Endodermal cell (in vitro differentiated cells): ENCODE measurements at places on chromosomes 7 and 10.

- no peak for DNase-seq
Measured at GRCh38 chr7:151724920-151725584, 151.9 kb downstream of the PRKAG2 start.

DNA sequence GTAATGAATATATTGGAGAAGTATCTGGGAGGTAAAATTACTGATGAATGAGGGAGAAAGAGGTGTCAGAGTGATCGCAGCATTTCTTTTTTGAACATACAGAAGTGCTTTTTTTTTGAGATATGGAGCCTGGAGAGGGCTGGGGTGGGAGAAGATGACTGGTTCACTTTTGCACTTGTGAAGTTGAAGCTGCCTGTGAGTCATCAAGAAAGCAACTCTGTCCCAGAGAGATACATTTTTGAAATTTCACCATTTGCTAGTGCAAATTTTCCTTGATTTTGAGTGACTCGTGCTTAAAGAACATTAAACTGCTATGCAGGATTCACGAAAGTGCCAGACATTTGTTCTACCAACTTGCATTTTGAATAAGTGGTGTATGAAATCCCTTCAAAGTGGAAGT is 81.8 kb downstream of the ADRA2A start:
- DNase-seq: no peak

GRCh38 chr7:122746948-122747347 is 44.2 kb upstream of the RNF148 start:
- no peak for DNase-seq

GRCh38 chr7:130473876-130474275 is 18.0 kb upstream of the MEST start:
- no peak for DNase-seq

- no peak for DNase-seq
Measured at GRCh38 chr7:47461161-47461560, 120.8 kb downstream of the TNS3 start.

DNA sequence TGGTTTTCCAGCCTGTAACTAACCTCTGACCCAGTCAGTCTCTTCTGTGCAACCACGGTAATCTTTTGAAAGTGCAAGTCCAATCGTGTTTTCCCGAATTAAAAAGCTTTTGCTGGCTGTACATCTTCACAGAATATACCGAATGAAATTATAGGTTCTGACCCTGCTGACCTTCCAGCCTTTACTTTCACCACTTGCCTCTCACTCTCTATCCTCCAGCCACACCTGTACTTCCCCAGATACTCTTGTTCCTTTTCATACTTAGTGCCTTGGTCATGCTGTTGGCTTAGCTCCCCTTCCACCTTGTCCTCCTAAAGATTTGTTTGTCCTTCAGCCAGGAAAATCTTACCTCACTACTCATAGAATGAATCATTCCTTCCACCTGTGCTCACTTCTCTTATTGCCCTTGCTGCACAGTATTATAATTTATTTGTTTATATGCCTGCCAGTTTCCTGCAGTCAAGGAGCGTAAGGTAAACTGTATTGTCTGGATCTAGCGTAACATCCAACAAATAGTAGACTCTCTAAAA is 2.3 kb upstream of the PNPLA8 start:
- no peak for DNase-seq

- no peak for DNase-seq
Measured at GRCh38 chr10:86360657-86361056, 5.9 kb downstream of the GRID1 start.

DNA sequence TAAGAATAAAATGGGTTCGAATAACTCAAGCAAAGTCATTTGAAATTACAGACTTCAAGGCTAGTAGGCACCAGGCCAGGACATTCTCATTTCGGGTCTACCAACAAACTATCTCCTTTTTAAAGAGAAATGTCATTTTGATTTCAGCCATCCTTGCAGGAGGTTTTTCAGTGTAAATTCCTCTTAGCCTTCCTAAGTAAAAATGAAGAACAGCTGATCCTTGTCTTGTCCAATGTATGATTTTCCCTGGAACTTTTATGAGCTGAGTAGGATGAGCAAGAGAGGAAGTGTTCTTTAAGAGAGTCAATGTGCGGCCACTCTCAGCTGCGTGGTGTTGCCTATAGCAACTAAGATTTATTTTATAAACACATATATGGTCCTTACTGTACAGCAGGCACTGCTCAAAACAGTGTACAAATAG is 110.1 kb downstream of the PLCE1 start:
- DNase-seq: no peak

DNA sequence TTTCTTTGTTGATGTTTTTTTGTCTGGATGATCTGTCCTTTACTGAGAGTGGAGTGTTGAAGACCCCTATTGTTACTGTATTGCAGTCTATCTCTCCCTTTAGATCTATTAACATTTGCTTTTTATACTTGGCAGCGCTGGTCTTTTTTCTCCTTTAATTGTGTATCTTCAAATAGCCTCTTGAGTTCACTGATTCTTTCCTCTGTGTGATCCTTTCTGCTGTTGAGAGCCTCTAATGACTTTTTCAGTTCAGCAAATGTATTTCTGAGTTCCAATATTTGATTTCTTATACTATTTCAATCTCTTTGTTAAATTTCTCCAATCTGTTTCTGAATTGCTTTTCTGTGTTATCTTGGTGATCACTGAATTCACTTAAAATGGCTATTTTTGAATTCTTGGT is 15.4 kb downstream of the R3HCC1L start:
- DNase-seq: no peak

GRCh38 chr10:15439341-15439842 is 68.3 kb upstream of the FAM171A1 start:
- DNase-seq: peak; percentile 78

DNA sequence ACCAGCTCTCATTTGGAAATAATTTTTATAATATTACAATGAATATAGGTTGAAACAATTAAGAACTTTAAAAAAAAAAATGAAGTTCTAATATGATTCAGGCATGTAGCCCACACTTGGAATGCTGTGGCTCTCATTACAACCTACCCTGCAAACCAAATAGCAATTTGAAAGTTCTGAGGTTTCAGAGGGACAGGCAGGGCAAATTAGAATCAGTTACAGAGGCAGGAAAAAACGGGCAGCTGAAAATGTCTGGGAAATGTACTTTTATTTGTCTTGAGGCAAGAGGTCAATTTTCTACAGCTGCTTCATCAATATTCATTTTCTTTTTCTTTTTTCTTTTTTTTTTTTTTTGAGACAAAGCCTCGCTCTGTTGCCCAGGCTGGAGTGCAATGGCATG is 95.3 kb downstream of the PIP4K2A start:
- no peak for DNase-seq

GRCh38 chr7:45624392-45624760 is 50.2 kb downstream of the ADCY1 start:
- no peak for DNase-seq

GRCh38 chr10:13526948-13527863 is 1.6 kb downstream of the BEND7 start:
- DNase-seq: no peak

DNA sequence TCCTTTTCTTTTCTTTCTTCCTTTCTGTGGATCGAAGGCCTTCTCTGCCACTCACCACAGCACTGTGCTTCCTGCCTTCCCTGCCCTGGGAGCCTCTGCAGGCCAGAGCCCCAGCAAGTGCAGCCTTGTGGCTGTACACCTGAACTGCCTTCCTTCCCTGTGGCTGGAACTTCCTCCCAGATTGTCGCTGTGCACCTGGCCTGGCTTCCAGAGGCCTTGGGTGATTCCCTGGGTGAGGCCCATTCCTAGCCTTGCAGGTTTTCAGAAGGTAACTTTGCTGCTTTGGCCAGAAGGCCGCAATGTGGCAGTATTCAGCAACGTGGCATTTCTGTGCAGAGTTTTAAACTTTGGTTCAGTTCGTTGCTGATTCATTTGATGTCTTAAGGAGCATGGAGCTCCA is 50.1 kb upstream of the RASGEF1A start:
- no peak for DNase-seq

DNA sequence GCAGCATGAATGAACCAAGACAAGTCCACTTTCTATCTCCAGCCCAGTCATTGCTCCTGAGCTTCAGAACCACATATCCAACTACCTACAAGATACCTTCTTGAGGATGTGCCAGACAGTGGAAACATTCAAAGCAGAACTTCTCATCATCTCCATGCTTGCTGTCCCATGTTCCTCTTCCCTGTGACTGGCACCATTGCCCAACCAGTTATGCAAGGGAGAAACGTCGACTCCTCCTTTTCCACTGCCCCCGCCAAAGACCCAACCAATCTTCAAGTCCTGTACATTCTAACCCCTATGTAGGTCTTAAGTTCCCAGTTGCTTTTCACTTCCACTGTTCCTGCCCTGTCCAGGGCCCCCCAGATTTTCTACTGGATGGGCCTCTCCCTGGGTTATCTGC is 225.7 kb downstream of the RPS24 start:
- DNase-seq: no peak

- DNase-seq: no peak
Measured at GRCh38 chr10:84342584-84342983, 14.2 kb downstream of the CCSER2 start.

DNA sequence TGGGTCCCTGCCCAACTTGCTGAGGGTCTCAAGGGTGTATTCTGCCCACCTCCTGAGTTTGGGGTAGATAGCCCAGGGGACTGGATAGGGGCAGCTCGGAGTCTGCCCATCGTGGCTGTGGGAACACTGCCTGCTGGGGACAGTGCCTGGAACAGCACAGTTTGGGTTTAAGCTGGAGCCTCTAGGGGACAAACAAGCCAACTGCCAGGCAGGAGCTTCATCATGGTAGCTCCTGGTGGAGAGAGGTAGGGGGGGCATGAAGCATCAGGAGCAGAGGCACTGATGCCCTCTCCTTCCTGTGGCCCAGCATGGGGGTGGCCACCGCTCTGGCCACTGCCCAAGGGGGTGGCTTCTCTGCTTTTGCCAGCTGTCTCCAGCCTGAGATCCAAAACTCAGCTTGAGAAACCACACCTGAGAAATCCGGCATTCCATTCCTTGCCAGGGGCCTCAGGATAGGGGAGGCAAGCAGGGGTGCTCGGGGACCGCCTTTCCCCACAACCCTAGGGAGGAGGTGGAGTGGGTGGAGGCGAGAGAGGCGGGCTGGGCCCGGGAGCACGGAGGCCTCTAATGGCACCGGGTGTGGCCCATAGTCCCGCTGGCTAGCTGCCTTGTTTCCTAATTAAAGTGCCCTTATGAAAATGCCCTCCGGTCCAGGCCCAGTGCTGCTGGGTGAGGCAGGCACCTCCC is 47.6 kb downstream of the UNC5B start:
- DNase-seq: no peak

DNA sequence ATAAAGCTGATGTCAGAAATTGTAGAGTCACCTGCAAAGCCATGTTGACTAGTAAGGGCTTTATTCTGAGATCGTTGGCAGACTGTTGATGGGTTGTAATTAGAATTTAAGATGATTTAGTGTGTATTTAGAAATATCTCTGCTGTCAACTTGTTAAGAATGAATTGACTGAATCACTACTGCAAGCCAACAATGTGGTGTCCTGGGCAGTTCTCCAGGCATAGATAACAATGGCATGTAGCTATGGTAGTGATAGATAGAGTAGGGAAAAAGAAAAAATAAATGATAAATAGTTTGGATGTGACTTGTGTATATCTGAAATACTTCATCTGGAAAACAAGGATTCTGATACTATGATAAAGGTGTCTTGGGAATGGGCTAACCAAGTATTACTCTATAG is 640.2 kb downstream of the ARL4A start:
- DNase-seq: no peak

GRCh38 chr10:70575874-70576802 is 26.4 kb downstream of the PRF1 start:
- DNase-seq: no peak

DNA sequence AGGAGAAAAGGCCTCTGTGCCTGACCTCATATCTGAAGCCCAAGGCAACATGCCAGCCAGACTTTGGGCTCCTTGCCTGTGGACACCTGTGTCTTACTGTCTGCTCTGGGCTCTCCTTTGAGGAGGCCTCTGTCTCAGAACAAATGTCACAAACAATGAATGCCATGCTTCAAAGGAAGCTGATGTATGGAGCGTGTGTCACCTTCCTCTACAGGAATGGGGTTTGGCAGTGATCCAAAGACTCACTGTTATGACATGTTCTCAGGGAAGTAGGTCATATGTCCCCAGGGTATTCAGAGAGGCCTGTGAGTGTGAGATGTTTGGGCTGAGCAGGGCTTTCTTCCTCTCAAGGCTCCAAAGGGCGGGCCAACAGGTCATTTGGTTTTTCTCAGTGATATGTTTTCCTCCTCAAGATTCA is 38.4 kb downstream of the PTPRE start:
- no peak for DNase-seq

DNA sequence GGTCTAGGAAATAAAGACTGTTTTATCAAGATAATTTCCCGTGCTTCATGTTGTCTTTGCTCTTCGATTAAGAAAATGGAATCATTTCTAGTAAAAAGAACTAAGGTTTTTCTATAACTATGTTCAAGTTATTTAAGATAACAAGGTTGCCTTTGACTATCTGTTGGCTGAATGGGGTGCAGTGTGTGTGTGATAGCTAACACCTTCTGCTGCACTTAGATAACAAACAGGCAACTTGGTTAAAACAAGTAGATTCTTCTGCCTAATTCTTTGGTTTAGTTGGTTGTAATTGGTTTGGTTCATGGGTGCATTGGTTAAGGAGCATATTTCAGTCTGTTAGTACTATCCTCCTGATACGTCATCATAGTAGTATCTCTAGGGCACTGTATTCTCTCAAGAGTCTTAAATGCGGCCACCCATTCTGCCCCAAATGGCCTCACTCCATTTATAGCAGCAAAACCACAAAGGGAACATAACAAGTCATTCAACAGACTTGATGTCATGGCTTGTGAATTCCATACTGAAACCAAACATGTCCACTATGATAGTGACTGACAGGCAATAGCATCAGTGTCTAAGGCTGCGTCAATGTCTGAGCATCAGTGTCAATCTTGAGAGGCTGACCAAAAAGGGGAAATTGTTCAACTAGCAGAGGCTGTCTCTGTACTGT is 55.7 kb downstream of the CCDC3 start:
- DNase-seq: no peak

DNA sequence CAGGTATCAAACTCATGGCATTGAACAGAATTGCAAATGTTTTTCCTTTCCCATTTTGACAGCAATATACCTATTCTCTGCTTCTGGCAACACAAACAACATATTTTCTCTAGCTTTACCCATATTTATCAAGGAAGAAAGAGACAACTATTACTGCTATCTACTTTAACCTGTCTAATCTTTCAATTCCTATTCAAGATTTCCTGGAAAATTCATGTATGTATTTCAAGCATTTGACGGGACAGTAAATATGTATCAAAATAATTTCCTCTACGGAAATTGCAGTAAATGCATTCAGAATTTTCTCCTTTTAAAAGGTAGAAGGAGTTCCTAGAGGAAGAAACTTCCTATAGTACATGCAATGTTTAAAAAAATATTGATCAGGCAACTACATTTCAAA is 179.3 kb upstream of the LRRN3 start:
- DNase-seq: no peak

DNA sequence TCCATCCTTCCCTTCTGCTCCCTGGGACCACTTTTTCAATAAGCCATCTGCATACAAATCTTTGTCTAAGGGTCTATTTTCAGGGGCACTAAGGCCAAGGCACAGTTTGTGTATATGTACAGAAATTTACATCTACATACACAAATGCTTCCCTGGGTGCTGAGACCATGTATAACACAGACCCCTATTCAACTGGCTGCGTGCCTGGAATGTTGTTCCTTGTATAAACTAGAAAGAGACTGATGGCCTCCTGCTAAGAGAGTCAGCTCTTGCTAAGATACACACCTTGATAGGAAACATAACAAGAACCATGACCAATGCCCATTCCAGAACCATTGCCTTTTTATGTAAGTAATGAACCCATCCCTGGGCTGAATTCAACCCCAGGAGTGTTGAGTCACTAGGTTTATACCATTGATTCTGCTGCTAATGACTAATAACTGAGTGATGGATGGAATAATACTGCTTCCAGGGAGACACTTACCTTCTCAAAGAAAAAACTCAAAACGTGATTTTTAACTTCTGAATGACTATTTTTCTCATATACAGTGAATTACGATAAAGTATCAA is 290.7 kb downstream of the FGFR2 start:
- no peak for DNase-seq
